ENCODE measurements at places on chromosomes 12 and 14.
A peak's percentile ranks its signal among the peaks of the same experiment; 100 is the strongest.

- DNase-seq = no peak
Observed at GRCh38 chr12:121996945-121997612, 24.6 kb upstream of the BCL7A start.

GRCh38 chr12:117236456-117237001 is 46.3 kb upstream of the FBXO21 start:
- peak; percentile 43 for DNase-seq

DNA sequence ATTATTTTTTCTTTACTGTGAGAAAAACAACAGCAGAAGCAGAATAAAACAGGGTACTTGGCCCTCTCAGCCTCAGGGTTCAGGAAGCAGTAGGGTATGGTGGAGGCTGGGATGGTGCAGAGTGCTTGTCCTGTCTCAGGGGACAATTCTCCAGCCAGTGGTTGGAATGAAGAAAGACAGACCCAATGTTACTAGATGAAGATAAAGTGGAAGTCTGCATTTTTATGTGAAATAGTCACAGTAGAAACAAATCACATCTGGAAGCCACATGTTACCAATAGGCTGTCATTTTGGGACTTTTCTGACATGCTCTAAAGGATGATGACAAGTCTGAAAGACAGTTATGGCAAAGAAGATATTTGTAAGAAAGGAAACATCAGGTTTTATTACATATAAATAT is 32.3 kb downstream of the PROX2 start:
- DNase-seq = no peak

DNA sequence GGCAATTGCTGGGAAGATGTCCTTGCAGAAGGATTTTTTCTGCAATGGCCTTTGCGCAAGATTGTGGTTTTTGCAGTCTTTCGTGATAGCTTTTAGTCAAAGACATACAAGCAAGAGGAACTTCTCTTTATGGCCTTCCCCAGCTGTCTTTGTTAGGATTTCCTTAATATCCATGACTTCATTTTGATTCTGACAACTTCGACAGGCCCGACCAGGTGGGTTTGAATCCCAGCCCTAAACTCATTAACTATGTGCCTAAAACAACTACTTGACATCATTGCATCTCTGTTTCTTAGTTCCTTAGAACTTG is 13.3 kb upstream of the VRK1 start:
- no peak for DNase-seq

DNA sequence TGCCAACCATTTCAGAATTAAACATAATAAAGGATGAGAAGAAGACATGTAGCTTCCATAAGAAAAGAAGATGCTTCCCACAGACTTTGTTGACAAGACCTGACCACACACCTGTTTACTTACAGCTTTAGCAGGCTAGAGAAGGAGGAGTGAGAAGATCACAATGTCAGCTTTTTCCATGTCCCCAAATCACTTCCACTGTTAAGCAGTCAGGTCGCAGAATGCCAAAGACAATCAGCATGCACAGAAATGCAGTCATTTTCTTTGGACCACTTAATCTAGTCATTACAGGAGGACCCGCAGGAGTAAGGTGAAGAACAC is 314.9 kb downstream of the SSPN start:
- no peak for DNase-seq

GRCh38 chr12:117231750-117232149 is 41.5 kb upstream of the FBXO21 start:
- no peak for DNase-seq

DNA sequence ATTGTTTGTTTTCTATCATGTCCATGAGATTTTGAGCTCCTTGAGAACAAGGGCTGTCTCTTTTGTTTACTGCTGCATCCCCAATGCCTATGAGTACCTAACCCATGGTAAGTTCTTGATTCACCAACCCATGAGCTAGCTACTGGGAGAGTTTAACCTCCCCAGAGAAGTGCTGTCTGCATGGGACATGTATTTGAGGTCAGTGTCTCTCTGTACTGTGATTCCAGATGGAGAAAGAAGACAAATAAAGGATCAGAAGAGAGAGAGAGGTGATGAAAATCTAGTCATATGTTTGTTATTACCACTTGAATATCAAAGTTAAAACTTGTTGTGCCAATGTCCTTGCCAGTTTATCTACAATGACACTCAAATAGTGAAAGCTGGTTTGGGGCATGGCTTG is 421.8 kb downstream of the BCAT1 start:
- DNase-seq = no peak

DNA sequence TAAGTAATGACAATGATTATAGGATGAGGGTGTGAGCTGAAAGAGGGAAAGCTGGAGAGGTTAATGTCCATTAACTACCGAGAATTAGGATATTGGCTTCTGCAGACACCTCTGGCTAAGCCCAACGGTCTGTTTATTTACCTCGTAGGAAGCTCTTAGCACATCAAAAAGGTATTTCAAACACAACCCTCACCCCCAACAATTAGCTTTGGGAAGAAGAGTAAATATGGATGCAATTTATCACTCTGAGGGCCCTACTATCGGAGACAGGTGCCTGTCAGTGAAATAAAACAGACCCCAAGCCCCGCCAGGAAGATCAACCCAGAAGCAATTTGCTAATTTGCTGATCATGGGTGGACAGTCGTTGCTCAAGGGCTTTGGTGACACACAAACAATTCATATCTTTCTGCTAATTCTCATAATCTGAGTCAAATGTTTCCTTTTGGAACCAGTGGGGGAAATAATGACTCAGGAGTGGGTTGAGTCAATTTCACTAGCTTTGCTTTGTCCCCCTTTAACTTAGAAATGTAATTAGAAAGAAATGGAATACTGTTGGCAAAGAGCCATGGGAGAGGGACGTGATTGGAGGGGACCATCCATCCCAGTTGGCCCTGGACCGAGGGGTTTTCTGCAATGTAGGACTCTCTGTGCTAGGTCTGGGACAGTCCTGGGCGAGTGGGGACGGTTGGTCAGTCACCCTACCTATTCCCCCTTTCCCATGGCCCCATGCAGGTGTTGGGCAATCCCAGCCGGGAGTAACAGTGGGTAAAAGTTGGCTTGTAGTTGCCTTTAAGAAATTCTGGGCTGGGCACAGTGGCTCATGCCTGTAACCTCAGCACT is 99.1 kb upstream of the MED13L start:
- no peak for DNase-seq

DNA sequence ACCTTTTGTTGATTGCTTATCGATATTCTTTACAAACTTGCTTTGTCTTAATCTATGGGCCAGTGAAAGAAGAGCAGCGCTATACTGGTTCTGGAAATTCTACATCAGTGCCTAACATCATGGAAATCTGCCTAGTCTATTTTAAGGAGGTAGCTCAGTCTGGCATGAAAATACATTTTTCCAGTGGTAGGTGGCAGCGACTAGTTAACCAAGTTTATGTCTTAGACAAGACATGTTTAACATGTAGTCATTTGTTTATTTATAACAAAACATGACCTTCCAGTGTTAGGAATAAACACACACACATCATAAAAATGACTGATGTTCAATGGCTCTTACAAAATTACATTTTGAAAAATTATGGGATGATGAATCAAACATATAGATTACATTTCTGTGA is 336.0 kb upstream of the SOX5 start:
- no peak for DNase-seq

DNA sequence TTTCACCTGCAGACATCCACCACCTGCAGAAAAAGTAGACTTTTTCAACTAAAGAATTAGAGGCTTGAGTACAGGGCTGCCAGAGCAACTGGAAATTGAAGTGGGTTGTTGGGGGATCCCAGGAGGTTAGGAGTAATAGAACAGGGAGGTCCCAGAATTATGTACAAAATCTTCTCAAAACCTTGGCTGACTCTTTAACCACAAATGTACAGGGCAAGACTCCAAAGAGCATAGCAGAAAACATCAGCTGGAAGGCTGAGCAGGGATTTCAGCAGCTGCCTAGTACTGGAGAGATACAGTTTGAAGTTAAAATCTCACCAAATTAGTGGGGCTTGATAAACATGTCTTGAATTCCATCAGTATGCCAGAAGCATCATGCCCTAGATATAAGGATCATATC is 191.6 kb downstream of the CRADD start:
- no peak for DNase-seq

GRCh38 chr14:20802341-20803084 is at the start of gene RNASE1:
Gene RNASE1 (minus strand): TSS chr14:20802844. CDS start chr14:20802068, 776 bp downstream.
- DNase-seq = no peak

- DNase-seq = no peak
Observed at GRCh38 chr14:85960756-85961155, 430.8 kb downstream of the FLRT2 start.

- no peak for DNase-seq
Observed at GRCh38 chr12:5134861-5135525, 91.3 kb downstream of the KCNA5 start.

- DNase-seq = no peak
Observed at GRCh38 chr12:113006641-113007040, 28.3 kb downstream of the OAS2 start.

DNA sequence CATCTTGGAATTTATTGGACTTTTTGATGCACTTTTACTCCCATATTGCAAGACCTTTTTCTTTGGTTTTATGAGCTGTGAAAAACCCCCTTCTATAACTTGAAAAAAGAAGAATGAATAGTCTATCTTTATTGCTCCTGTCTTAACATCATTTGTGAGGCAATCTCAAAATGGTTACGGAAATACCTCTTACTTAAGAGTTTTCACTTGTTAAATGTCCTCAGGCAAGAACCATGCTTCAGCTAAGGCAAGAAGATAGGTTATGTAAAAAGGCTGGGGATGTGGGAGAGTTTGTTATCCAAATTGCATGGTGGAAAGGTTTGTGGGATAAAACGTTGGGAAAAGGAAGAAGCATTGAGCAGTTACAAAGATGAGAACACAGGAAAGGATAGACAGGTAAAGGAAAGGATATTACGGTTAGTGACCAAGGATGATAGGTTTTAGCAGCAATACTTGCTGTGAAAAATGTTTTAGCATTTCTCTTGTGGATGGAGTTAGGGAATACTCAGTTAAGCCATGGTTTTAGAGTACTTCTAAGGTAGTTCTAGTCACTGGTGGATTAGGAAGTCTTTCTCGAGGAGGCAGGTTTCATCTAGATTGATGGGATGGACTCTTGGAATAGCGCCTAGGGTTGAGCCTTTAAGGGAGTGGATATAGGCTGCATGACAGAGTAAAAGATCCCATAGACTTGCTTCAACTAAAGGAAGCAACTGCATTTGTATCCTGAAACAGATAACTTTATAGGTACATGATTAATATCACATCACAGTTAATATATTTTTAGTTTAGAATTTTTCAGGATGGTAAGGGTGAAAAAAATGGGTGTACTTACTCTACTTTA is 30.3 kb downstream of the MDM2 start:
- DNase-seq = no peak

GRCh38 chr12:132248453-132249167 is 80.8 kb downstream of the GALNT9 start:
- DNase-seq = no peak

GRCh38 chr14:94796278-94796677 is 26.4 kb upstream of the GSC start:
- DNase-seq = no peak

DNA sequence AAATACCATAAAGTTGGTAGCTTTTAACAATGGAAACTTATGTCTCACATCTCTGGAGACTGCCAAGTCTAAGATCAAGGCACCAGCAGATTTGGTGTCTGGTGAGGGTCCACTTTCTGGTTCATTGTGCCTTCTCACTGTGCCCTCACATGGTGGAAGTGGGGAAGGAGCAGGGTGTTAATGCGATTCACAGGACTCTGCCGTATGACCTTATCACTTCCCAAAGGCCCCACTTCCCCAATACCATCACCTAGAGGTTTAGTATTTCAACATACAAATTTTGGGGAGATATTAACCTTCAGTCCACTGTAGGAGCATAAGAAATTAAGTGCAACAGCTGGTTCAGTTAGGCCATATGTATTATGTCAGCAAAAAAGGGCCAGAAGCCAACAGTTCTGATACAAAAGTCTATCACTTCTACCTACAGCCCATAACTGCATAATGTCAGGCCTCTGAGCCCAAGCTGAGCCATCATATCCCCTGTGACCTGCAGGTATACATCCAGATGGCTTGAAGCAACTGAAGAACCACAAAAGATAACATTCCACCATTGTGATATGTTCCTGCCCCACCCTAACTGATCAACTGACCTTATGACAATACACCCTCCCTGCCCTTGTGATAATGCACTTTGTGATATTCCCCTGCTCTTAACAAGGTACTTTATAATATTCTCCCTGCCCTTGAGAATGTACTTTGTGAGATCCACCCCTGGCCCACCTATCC is 24.7 kb downstream of the DDHD1 start:
- DNase-seq = no peak

- no peak for DNase-seq
Observed at GRCh38 chr14:68543516-68543915, 249.4 kb downstream of the ZFP36L1 start.

DNA sequence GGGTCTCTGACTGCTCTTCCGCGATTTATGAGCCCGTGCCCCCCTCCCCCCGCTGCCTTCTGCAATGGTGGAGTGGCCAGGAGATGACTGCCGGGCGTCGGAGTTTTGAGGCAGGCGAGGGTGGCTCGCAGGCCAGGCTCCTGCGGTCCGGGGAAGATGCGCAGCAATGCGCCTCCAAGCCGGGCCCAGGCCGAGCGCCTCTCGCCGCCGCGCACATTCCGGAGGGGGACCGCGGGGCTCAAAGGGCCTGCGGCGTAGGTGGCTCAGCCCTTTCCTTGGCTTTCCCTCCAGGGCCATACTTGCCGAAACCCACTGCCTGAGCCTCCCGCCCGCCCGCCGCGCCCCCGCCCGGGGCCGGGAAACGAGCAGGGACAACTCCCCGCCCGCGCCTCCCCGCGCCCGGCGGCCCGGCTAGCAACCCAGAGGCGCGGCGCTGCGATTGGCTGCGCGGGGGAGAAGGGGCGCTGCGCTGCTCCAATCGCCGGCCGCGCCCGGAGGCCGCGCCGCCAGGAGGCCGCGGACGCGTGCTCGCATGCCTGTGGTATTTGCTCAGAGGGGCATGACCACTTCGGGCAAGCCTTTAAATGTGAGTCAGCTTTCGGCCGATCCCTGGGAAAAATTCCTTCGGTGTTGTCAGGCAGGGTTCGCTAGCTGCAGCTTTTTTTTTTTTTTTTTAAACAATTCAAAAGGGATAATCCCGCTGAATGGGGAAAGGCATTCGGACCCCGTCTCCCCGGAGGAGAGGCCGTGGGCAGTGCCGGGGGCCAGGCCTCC is 157.9 kb upstream of the PARP11 start:
- DNase-seq = peak; percentile 71

- DNase-seq = no peak
Observed at GRCh38 chr12:77723308-77723707, 107.4 kb upstream of the NAV3 start.

DNA sequence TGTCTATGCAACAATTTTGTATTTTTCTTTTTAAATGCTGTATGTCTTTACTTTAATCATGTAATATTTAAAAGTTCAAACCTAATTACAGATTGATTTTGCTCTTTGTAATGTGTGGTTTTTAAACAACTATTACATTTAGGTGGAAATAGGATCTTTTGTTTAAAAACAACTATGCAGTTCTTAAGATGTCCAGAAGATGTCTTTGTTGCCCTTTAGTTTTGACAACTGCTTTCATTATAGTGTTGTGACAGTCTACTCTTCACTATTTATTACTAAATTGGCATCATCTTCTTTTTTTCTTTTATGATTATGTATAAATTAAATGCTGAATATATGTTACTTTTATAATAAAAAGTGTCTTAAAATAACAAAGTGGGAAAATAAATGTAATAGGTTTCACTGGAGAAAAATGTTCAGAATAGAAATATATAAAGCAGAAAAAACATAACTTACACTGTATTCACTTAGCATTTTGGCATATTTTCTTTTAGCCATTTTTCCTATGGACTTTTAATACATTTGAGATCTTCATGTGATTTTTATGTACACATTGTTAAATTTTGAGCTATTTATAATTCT is 27.1 kb upstream of the PCNX4 start:
- DNase-seq = peak; percentile 22

Data from CD4-positive, alpha-beta T cell treated with Interleukin-6 at 100 ng/mL for 8 hours (primary cell).